ENCODE measurements at places on chromosomes 13 and 19.

DNA sequence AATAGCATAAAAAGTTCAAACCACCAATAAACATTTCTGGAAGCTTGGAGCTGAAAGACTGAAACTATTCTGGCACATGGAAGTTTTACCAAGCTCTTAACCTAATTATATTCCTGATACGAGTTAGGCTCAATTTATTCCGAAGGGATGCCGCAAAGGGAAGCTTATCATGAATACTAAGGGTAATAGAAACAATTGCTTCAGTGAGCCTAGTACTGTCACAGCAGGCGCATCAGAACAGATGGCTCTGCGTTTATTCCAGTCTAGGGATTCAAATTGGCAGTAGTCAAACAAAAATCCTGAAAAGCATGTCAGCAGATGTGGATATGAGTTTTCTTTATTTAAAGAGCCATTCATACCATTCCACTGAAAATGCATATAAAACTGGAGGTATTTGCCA is 779.5 kb downstream of the GPC5 start:
- DNase-seq, result no peak

GRCh38 chr13:63910511-63910910 is 2494.9 kb upstream of the PCDH20 start:
- no peak for DNase-seq

DNA sequence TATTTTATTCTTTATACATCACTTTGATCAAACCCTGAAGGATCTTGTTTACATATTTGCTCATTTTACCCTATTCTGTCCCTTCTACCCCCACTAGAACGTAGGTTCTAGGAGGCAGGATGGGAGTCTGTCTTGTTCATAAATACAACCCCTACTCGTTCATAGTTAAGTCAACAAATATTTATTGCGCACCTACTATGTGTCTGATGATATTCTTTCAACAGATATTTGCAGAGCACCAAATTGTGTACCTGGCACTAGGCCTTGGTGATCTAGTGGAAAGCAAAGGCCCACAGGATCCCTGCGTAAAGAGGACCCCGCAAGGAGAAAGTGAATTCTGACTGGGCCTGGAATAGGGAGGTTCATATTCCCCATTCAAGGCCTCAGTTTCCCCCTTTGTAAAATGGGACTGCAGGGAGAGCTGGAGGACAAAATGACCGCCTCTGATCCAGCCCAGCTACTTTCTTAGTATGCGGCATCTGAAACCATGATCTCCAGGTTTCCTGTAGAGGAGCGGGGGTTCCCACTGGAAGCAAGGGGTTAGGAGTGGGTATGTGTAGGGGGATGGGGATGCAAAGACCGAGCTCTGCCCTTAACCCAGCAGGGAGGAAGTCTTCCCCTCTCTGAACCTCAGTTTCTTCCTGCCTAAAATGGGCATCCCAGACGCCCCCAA is 534 bp upstream of the GEMIN7 start:
- no peak for DNase-seq

GRCh38 chr13:49996161-49996915 is 504 bp upstream of the TRIM13 start:
- DNase-seq, result peak; percentile 95

DNA sequence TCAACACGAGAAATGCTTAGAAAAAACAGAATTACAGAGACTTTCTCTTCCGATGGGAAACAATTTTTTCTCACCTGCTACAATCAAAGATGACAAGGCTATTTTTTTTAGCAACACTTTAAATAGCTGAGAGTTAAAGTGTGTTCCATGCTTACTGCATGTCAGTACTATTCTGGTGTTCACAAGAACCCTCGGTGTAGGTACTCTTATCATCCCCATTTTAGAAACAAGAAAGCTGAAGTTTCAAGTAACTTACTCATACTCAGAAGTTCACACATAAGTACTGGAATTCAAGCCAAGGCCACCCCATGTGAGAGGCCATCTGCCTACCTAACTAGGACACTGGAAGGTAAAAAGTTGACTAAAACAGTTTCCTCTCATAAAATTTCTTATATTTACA is 9.0 kb upstream of the TNFRSF19 start:
- no peak for DNase-seq

- no peak for DNase-seq
Observed at GRCh38 chr19:11699931-11700794, 38.6 kb downstream of the ZNF823 start.

GRCh38 chr19:52138983-52139251 is 821 bp downstream of the ZNF616 start:
- DNase-seq, result no peak

DNA sequence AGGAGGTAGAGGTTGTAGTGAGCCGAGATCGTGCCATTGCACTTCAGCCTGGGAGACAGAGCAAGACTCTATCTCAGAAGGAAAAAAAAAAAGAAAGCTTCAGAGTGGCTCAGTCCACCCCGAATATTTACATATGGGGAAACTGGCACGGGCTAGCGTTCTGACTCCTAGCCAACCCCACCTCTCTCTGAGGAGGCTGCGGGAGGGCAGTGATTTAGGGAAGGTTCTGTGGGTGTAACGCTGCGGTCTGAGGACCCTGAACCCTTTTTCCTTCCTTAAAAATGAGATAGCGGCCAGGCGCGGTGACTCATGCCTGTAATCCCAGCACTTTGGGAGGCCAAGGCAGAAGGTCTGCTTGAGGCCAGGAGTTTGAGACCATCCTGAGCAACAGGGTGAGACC is 5.0 kb downstream of the LRRC25 start:
- DNase-seq, result peak; percentile 63

- no peak for DNase-seq
Observed at GRCh38 chr13:97256343-97256783, 34.2 kb downstream of the MBNL2 start.

DNA sequence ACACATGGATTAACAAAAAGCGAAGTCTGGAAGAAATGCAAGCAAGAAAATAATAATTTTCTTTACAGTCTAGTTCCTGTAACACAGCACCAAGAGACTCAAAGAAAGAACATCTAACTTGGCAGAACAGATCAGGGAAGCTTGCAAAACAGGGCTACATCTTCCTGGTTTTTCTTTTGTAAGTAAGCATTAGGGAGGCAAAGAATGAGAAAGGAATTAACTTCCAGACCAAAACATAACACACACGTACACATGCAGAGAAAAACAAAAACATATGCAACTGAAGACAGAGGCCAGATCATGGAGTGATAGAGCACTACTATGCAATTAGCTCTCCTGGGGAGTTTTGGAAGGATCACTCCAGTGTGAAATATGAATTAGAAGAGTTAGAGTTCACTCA is 120.5 kb downstream of the DIAPH3 start:
- DNase-seq, result no peak

DNA sequence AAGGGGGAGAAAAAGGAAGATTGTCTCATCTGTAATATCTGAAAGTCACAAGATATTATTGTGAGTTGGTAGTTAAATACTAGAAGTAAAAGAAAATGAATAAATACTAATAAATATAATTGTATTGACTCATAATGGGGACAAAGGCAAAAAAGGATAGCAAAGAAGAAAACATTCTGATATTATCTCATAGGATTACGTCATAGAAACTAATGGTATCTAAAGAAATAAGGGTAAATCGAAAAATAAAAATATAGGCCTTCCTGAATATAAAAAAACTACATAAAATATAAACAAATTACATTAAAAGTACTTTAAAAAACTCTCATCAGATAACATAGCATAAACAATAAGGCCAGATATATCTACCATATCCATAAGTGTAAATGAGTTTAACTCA is 38.6 kb upstream of the TDRD3 start:
- no peak for DNase-seq

Measured in GDM1 (cell line).